ENCODE measurements at places on chromosomes 1 and 21. TPM values are rescaled to one million over a fixed set of nuclear protein-coding genes. Genes with fewer than 3 reads are reported as not detected.

Gene BRINP2
- 0.16 TPM for total RNA-seq

Gene MYBPH
- 2,440 TPM for total RNA-seq

Gene ASPM
- 0.73 TPM for total RNA-seq

Gene CD247
- total RNA-seq = 0.21 TPM

DNA sequence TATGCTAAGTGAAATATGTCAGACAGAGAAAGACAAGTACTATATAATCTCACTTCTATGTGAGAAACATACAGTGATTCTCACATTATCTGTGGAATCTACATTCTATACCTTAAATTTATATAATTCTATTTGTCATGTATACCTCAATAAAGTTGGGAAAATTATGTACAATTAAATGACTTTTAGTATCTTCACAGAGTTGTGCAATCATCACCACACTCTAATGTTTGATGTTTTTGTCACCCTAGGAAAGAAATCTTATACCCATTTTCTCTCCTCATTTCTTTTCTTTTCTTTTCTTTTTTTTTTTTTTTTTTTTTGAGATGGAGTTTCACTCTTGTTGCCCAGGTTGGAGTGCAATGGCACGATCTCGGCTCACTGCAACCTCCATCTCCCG, 37.0 kb upstream of the TINAGL1 start:
- DNase-seq = no peak

- DNase-seq = no peak
These were observed 156.8 kb downstream of the ZBTB18 start for GRCh38 chr1:244207935-244208244.

DNA sequence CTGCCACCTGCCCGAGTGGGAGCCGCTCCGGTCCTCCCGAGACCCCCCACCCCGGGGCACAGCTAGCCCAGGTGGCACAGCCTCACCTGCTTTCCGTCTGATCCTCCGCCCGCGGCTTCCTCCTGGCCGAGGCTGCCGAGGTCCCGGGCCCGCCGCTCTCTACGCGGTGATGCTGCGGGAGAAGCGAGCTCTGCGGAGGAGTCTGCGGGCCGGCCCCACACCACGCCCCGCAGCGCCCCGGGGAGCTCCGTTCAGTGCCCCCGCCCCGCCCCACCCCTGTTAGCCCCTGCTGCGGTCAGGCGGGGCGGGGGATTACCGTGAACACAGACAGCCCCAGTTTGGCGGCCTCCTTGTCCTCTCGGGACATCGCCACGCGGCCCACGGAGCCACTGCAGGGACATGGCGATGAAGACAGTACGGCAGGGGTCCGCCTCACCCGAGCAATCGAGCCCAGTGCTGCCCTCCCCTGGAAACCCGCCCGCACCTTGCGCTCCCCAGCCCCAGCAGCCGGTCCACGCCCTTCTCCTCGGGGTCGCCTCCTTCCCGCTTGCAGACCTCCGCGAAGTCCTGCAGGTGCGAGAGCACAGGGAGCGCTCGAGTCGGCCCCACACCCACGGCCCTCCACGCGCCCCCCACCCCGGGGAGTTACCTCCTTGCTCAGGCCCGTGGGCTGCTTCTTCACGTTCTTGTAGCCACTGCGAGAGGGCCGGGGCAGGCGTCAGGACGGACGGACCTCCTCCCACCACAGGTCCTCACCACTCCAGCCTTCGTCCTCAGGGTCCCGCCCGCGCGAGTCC, 933 bp downstream of the C1orf35 start:
- DNase-seq = no peak

All from myocyte (in vitro differentiated cells).